Hippocampal formation (tissue), 2 donors: ENCODE measurements at places on chromosomes 16 and 17.

GRCh38 chr16:88087517-88087877 is 136.3 kb downstream of the BANP start:
- no peak for DNase-seq

GRCh38 chr17:42623732-42624596 is 14.5 kb downstream of the TUBG1 start:
- DNase-seq, result no peak

GRCh38 chr17:76079535-76079955 is 563 bp downstream of the ZACN start:
- DNase-seq, result no peak

- DNase-seq, result no peak
Measured at GRCh38 chr17:4600563-4600962, 16.2 kb downstream of the SMTNL2 start.

- DNase-seq, result no peak
Measured at GRCh38 chr17:37090941-37091340, 142.2 kb downstream of the AATF start.

DNA sequence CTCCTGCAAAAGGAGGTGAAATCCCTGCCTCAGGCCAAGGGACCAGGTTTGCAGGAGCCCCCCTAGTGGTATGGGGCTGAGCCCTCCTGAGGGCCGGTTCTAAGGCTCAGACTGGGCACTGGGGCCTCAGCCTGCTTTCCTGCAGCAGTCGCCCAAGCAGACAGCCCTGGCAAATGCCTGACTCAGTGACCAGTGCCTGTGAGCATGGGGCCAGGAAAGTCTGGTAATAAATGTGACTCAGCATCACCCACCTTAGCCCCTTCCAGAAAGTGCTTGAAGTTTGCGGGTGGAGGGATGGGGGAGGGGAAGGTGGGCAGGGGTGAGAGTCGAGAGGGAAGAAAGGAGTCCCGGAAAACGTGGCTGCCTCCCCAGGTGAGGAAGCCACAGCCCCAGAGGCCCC is 2.1 kb downstream of the MC1R start:
- DNase-seq, result no peak

DNA sequence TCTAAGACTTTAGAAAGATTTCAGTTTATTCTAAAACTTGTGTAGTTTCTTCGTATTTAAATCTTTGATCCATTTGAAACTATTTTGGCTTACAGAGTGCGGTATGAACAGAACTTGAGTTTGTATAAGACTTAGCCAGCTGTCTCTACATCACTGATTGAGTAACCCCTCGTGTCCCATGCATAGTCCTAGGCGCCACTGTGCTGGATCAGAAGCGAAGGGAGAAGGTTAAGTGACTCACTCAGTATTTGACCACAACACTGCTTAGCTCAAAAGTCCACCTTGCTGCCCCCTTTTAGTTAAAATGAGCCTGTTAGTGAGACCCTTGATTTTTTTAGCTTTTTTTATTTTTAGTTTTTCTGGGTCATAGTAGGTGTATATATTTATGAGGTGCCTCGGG is 28.4 kb downstream of the CD300LB start:
- DNase-seq, result no peak

GRCh38 chr17:35286120-35286781 is 43.4 kb downstream of the SLFN5 start:
- DNase-seq, result no peak

- no peak for DNase-seq
Measured at GRCh38 chr16:78892951-78893733, 707.4 kb downstream of the MAF start.

DNA sequence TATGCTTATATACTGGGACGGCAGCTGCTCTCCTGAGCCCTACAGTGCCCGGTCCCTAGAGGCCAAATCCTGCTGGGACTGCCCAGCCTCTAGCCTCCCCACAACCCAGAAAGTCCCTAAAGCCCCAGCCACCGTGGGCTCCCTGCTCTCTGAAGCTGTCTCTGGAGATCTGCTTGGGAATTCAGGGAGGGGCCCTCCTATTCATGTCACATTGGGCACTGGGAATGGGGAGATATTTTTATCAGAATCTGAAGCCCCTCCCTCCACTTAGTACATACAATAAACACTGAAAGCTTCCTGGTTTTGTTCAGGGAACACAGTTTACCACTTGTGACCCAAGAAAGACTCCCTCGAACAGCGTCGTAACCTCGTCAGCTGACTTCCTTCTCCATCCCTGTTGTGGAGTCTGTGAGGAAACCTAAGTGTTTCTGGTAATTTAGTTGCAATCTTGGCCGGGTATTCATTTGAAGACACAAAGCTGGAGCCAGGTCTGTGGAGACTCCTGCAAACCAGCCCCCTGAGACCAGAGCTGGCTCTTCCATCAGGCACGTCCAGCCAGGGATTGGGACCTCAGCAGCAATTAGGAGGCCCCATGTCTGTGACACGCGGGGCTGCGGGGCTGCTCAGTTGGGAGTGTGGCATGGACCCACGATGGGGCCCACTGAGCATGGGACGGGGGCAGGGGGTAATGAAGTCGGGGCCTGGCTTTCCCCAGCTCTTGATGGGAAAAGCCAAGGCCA is 38.5 kb downstream of the PGS1 start:
- DNase-seq, result no peak

- no peak for DNase-seq
Measured at GRCh38 chr17:69402052-69402451, 12.4 kb upstream of the MAP2K6 start.

GRCh38 chr16:76389126-76389525 is 111.9 kb downstream of the CNTNAP4 start:
- no peak for DNase-seq

- DNase-seq, result no peak
Measured at GRCh38 chr16:68539711-68540239, 684 bp downstream of the ZFP90 start.

DNA sequence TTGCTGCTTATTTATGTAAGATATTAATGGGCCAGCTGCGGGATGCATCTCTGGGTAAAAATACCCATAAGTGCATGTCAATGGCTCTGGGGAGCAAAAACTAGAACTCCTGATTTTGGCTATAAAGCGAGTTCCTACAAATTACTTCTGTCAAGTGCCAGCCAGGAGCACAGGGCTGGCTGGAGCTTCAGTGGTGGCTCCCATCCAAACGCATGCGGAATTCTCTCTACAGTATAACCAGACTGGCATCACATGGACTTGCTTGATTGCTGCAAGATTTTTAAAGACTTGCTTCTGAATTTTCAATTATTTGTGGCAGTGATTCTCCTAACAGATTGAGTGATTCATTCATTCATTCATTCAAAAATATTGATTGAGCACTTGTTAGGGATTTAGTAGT is 260.9 kb downstream of the PHKB start:
- no peak for DNase-seq

- no peak for DNase-seq
Measured at GRCh38 chr17:9007052-9007714, 14.1 kb upstream of the NTN1 start.

DNA sequence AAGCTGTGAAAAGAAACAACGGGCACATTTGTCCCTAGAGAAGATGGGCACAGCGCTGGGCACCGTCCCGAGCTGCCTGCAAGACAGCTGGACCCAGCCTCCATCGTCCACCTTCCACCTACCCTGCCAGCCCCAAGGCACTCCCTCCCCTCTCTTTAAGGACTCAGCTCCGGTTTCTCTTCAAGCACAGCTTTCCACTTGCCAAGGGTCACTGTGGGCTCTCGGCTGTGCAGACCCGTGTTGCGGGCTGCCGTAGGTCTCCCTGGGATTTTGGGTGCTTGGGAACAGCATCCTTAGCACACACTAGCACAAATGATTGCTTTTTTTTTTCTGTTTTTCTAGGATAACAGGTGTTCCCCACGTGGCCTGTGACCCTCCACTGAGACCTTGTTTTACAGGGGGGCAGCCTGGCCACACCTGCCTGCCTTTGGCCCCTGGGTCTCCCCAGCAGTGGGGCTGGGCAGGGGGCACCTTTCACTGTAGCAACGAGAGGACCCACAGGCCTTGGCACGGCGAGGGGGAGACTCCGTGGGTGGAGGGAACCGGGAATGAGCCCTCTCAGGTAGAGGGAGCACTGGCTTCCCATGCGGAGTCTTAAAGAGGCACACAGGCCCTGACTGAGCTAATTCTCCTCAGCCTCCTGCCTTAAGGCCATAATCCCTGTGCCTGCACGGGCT is 1.4 kb downstream of the CHMP6 start:
- DNase-seq, result no peak

DNA sequence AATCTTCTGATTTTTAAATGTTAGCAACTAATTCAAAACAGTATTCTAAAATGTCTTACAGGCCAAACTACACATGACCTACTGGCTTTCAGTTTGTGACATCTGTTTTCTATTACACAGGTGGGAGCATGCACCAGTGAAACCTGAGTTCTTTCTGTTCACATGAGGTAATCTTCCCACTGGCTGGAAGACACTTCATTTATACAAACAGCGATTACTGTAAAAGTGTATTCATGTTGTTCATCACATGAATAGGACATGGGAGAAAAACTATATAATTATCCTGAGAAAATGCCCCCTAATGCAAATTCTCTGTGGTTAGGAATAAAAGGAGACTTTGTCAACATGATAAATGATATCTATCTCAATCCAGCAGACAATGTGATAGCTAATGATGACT is 11.1 kb upstream of the PIK3R5 start:
- no peak for DNase-seq

GRCh38 chr17:17983376-17983775 is 10.7 kb downstream of the DRC3 start:
- no peak for DNase-seq

- no peak for DNase-seq
Measured at GRCh38 chr16:85098565-85098964, 13.7 kb downstream of the CIBAR2 start.
